ENCODE measurements at places on chromosomes 1 and 21. TPM values are rescaled to one million over a fixed set of nuclear protein-coding genes. Genes with fewer than 3 reads are reported as not detected.

DNA sequence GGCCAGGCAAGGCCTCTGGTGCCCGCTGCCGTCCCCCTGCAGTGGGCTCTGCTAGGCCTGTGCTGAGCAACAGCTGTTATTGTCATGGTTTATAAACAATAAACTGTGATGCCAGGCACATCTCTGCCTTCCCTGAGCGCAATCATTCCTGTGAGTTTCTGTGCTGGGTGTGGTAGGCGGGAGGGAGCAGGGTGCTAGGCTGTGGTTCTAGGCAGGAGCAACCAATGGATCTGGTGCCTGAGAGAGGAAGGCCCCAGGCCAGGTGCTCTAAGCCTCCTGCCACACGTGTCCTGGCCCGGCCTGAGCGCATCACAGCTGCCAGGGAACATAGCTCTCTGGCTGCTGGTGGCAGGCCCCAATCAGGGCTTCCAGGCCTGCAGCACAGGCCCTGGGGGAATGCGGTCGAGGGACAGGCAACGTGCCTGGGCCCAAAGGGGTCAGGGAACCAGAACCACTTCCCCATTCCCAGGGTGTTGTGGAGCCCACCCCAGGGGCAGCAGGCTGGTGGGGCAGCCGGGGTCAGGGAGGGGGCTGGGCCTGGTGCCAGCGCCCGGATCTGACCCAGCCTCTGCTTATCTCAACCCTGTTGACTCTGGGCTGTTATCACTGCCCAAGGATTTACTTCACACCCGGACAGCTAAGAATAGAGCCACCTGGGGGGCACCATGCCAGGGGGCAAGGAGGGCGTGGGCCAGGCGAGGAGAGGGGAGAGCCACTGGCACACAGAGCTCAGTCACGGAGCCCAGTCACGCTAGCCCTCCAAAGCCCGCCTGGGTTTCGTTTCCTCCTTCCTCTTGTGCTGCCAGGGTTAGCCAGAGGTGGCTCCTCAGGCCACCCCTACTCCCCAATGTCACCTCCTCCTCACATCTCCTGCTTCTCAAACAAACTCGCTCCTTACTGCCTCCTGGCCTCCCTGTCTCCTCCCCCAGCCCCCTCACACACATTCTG lies 11.5 kb downstream of the TRIM46 start:
- peak; percentile 63 for DNase-seq

- no peak for DNase-seq
Observed at GRCh38 chr1:18139198-18139981, 31.8 kb downstream of the IGSF21 start.

DNA sequence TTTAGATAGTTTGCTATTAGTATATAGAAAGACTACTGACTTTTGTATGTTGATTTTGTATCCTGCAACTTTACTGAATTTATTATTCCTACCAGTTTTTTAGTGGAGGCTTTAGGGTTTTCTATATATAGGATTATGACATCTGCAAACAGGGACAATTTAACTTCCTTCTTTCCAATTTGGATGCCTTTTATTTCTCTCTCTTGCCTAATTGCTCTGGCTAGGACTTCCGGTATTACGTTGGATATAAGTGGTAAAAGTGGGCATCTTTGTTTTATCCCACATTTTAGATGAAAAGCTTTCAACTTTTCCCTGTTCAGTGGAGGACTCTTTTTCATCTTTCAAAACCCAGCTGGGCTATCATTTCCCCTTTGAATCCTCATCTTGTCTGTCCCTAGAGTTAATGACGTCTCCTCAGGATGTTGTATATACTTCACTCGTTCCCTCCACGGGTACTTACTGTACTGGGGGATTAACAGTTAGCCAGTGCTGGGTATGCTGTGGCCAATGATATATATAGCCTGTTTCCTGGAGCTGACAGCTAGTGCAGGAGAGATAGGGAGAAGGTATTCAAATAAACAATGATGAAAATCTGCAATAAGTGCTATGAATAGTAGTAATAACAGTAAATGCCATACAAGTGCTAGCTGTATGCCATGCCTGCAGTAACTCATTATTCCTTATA lies 9.8 kb downstream of the ACOT11 start:
- no peak for DNase-seq

DNA sequence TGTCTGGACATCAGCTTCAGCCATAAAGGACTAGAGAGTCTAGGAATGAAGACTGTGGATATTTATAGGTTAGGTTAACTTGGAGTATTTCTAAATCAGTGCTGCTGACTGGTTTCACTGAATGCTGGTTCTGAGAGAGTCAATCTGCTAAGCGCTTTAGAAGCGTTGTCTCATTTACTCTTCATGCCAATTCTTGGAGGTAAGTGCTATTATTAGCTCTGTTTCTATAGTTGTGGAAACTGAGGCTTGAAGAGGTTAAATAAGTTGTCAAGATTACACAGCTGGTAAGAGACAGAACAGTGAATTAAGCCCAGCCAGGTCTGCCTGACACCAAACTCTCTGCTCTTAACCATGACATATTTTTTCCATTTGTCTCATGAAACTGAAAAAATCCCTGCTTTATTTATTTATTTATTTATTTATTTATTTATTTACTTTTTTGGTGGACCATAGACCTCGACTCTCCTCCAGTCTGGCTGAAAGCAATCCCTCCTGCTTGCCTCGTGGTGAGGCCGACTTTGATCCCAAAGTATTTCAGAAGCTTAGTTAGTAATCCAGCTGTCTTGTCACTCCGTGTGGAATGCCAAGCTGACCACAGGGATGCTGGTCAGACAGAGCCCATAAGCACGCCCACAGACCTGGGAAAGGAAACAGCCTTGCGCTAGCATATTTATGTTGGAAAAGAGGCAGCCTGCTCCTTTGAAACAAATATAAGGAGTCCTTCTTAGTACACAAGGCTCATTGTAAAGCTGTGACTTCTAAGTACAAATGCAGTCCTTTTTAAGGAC lies 16.9 kb downstream of the NTMT2 start:
- peak; percentile 29 for DNase-seq

Gene XPR1
- 38.6 TPM for total RNA-seq

GRCh38 chr1:214341459-214341858 lies 60.5 kb downstream of the SMYD2 start:
- no peak for DNase-seq

- DNase-seq: no peak
Observed at GRCh38 chr1:107894605-107895004, 70.4 kb downstream of the VAV3 start.

Measured in Right ventricle myocardium superior (tissue), 1 donor.